Fibroblast of the aortic adventitia (primary cell): ENCODE measurements at places on chromosomes 12 and 14. TPM values are rescaled to one million over a fixed set of nuclear protein-coding genes. Genes with fewer than 3 reads are reported as not detected.

The ADCY4 gene
- 1.2 and 6.3 TPM in 2 replicates for total RNA-seq

The RTL1 gene
- not detected in 2 replicates for total RNA-seq

The PTPRB gene
- total RNA-seq: 3.6 and 5.6 TPM in 2 replicates

The MYH6 gene
- total RNA-seq: not detected in 2 replicates

The GLT1D1 gene
- not detected in 2 replicates for total RNA-seq

The RDH12 gene
- total RNA-seq: 0.82 TPM in 1 of 2 replicates, not detected in the other

The MYRFL gene
- total RNA-seq: not detected in 2 replicates

The ASCL1 gene
- not detected in 2 replicates for total RNA-seq

The GALNT4 gene
- total RNA-seq: 8.3 and 12.1 TPM in 2 replicates

The POTEM gene
- not detected in 2 replicates for total RNA-seq

The OTX2 gene
- total RNA-seq: not detected in 2 replicates

The SRSF9 gene
- total RNA-seq: 87.3 and 104 TPM in 2 replicates

The PHETA1 gene
- 7.3 and 16.2 TPM in 2 replicates for total RNA-seq

The CFAP251 gene
- 2.3 and 8.8 TPM in 2 replicates for total RNA-seq

DNA sequence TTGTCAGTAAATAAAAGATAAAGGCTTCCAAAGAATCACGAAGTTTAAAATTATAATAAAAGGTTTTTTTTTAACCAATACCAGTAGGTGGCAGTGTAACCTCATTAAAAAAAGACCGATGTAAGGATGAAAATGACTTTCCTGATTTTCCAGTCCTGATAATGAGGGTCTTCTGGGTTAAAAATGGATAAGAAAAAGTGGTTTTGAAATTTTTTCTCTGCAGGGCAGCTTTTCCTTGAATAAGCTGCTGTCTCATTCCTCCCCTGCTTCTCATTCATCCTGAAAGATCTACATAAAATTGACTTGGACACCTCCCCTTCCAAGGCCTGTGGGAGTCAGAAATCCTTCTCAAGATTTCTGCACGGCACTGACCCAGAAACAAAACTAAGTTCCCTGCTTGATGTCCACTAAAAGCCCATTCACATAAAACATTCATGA, 58.9 kb upstream of the FBXO33 start:
- peak; percentile 74 for DNase-seq

DNA sequence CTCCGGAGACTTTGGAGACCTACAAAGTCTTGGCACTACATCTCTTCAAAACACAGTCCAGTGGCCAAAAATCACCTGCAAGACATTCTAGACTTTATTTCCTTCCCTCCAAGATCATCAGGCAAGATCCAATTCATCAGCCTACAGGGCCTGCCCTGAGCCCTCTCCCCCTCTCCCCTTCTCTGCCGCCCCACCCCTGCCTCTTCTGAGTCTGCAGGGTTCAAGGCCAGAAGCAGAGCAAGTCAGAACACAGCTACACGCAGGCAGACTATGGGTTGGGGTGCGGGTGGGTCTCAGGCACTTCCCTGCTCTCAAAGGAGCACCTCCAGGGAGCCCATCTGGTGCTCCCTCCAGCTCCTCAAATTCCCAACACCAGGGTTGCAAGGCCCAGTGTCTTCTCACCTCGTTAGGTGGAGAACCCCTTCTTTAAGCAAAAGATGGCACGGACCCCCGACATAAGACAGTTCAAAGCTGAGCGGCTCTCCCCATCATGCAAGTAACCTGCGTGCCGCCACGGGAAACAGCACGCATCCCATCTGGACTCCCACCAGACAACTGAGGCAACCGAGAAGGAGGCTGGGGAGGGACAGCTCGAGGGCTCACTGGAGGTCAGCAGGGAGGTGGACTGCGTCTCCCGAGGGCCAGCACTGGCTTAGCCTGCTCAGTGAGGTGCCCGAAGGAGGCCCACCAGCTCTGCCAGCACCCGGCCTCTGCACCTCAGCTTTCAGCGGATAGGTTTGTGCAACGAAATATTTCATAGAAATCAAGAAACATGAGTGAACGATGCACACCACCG, 5.6 kb upstream of the INF2 start:
- DNase-seq: no peak

GRCh38 chr14:96666088-96666487, 131.1 kb upstream of the VRK1 start:
- DNase-seq: no peak

GRCh38 chr14:58272588-58273372, 25.6 kb upstream of the ARID4A start:
- peak; percentile 48 for DNase-seq

DNA sequence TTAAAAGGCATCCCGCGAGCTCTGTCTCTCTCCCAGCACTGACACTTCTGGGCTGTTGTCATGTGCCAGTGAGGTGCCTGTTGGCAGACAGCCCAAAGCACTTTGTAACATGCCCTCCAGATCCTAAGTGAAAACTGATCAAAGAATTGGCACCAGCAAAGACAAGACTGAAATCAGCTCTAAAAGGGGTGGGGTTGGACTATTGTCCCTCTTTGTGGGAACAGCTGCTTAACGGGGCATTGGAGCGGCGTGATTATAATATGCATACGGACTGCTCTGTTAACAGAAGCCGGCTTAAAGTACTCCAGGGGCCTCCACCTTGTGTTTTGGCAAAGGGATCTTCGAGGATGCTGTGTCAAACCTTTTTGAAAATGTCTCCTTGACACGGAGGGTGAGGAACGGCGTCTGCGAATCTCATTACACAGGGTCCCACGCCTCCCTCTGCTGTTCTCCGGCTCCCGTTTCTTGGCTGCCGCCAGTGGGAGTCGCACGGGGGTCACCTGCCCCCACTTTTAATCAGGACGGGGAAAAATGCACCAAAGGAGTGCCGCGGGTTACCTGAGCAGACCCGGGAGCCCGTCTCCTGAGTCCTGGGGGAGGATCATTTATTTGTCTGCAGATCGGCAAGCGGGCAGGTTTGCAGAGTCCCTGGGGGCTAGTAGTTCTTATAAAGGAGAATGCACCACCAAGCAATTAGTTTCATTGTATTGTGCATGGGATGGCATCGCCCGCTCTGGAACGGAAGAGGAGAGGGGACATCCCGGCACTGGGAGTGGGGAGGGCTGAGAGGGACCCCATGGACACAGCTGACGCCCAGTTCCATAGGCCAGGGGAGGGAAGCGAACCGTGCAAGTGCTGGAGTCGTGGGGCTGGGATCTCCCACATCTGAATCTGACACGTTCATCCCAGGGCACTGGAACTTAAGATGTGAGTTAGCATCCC, 44.3 kb downstream of the SPRING1 start:
- DNase-seq: no peak

DNA sequence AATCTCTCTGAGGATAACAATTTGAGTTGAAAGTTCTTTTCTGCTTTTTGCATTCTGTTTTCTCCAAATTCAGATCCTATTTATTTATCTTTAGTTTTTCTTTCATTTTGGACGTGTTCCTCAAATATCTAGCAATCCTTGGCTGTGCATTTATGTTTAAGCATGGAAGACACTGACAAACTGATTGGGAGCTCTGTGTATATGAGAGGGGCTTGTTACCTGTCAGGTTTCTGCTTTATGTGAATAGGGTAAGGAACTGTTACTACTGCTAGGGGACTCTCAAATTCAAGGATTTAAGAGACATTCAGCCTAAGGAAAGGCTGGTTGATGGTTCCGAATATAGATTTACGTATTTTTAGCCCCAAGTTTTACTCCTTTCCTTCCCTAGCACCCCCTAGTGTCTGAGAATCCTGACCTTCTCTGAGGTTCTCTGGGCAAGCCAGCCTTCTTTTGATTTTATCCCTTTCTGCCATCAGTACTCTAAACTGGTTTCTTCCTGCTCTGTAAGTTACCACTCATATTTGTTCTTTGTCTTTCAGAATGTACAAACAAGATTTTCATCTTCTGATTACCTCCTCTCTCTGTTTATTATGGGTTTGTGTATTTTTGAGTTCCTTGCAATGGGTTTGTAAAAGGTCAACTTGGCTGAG, 30.5 kb downstream of the YLPM1 start:
- peak; percentile 36 for DNase-seq

DNA sequence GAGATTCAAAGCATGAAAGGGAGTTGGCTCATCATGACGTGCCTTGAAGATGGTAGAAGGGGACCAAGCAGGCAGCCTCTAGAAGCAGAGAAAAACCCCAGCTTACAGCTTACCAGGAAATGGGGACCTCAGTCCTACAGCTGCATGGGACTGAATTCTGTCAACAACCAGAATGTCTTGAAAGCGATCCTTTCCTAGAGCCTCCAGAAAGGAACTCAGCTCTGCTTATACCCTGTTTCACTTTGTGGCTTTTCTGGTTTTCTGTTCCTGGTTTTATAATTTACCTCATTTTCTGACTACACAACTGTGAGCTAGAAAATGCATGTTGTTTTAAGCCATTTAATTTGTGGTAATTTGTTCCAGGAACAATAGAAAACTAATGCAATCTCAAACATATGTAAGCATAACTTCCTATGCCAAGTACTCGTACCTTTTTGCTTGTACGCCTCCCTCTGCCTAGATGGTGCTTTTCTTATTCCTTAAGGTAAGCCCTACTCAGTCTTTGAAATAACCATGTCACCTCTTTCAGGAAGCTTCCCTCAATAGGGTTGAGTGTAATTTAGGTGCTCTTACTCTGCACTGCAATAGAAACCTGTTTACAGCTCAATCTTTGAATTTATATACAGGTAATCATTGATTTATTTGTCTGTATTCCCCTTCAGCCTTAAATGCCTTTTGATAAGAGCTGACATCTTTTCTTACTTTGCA, 348.8 kb downstream of the TMEM117 start:
- no peak for DNase-seq

GRCh38 chr14:63209160-63209559, 4.9 kb downstream of the RHOJ start:
- DNase-seq: no peak

GRCh38 chr12:21912318-21912717, 28.9 kb downstream of the ABCC9 start:
- DNase-seq: peak; percentile 62

DNA sequence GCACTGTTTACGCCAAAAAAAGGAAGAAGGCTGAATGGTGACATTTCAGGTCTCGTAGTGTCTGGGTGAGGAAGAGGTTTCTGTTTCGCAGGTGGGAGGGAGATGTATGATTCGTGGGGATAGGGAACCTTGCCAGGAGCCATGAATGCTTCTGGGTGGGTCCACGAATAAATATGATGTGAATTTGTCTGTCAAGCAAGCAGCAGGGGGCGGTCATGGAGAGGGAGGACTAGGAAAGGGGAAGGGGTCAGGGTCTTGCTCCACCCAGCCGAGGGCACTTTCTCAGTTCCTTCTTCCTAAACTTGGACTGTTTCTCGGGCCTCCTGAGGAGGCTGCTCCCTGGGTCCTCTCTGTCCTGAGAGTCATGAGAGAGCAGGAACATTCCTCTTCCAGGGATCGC, 72.5 kb downstream of the LGMN start:
- no peak for DNase-seq

DNA sequence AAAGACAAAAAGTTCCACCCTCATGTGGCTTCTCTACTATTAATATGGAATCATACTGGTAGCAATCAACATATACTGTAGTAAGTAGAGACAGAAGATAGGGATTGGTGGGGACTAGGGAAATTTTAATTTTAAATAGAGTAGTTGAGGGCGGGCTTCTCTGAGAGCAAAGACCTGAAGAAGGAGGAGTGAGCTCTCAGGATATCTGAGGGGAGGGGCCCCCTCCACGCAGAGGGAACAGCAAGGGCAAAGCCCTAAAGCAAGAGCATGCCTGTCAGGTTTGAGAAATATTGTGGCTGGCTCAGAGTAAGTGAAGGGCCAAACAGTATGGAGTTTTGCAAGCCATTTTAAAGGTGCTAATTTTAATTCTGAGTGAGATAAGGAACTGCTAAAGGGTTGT, 64.3 kb downstream of the PCNX1 start:
- DNase-seq: no peak

DNA sequence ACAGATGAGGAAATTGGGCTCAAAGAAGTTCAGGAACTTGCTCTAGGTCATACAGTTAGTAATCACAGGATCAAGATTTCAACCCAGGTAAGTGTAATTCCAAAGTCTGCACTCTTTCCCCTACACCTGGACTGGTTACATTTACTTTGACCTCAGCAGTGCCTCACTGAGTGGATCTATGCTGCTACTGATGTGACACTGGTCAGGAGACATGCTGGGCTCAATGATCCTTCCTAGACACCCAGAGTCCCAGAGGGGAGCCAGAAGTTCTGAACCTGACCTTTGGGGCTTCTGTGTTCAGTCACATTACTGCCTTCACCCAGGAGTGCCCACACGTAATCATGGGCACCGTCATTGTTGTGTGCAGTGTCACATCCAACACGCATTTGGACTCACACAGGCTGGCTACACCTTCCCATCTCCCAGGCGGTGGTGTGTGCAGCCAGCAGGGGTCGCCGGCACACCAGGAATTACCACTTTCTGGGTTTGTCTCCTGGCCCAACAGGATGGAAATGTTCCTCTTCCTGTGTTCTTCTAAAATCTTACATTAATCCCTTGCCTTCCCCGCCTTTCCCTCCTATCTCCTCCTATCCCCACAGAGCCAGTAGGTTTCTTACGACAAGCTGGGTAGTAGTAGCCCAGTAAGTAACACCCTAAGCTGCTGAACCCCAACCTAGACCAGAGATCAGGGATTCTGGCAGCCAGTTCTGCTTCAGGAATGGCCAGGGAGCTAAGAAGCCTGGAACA, 25.6 kb downstream of the CALCOCO1 start:
- DNase-seq: peak; percentile 81

- peak; percentile 61 for DNase-seq
These were observed 3.0 kb downstream of the SDSL start for GRCh38 chr12:113424915-113425823.

- DNase-seq: no peak
These were observed at the start of gene HOTAIR for GRCh38 chr12:53974084-53975063. TSS of gene HOTAIR (minus strand) at chr12:53974954.

DNA sequence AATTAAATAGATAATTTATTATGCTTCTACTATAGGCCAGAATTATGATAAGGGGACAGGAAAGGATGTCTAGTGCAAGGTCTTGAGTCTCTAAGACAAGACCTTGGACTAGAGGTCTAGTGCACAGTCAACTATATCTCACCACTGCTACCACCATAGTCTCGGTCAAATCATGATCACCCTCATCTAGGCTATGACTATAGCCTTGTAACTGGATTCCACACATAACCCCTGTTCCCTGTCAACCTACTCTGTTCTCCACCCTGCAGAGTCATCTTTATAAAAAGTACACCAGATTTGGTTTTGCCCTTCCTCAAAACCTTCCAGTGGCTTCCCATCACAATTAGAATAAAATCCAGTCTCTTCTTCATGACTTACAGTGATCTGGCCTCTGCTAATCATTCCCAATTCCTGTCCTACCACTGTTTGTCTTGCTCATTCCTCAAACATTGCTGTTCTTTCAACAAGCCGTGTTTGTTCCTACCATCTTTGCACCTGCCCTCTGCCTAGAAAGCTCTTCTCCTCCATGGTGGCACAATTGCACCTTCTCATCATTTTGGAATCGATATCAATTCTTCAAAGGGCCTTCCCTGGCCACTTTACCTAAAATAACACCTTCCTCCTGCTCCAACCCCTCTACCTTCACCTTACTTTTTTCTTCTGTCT, 169.4 kb downstream of the FOXN3 start:
- no peak for DNase-seq

GRCh38 chr14:38261620-38262019, 5.7 kb upstream of the CLEC14A start:
- no peak for DNase-seq

- peak; percentile 84 for DNase-seq
These were observed 29.7 kb downstream of the ZFP36L1 start for GRCh38 chr14:68762953-68763764.
